ENCODE measurements at places on chromosomes 11 and 22.

- DNase-seq = peak; percentile 42
Observed at GRCh38 chr11:29333993-29334775, 682.6 kb downstream of the KCNA4 start.

- peak; percentile 64 for DNase-seq
Observed at GRCh38 chr11:132114185-132114584, 743.8 kb downstream of the NTM start.

DNA sequence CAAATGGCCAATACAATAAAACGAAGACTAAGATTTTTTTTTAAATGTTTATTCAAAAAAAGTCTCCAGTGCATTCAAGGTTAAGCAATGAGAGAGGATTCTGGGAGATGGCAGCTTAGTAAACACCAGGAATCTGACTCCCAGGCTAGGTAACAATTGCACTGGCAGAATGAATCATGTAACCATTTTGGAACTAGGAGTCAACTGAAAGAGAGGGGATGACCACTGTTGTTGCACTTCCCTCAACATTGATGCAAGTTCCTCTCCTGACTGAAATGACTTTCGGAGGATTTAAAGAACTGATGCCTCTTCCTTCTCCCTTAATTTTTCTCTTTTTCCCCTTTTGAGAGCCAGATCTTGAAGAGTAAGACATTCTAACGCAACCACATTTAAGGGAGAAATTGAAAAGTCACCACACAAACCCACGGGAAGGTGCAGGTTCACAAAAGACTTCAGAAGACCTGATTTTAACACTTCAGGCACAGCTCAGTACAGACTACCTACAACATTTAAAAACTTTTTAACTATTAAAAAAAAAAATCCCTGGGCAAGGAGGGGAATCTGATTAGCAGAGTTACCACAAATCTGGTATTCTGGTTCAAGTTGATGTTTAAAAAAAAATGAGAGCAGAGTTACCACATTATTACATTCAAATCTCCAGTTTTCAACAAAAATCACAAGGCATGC is 56.8 kb downstream of the FCHSD2 start:
- peak; percentile 5 for DNase-seq

DNA sequence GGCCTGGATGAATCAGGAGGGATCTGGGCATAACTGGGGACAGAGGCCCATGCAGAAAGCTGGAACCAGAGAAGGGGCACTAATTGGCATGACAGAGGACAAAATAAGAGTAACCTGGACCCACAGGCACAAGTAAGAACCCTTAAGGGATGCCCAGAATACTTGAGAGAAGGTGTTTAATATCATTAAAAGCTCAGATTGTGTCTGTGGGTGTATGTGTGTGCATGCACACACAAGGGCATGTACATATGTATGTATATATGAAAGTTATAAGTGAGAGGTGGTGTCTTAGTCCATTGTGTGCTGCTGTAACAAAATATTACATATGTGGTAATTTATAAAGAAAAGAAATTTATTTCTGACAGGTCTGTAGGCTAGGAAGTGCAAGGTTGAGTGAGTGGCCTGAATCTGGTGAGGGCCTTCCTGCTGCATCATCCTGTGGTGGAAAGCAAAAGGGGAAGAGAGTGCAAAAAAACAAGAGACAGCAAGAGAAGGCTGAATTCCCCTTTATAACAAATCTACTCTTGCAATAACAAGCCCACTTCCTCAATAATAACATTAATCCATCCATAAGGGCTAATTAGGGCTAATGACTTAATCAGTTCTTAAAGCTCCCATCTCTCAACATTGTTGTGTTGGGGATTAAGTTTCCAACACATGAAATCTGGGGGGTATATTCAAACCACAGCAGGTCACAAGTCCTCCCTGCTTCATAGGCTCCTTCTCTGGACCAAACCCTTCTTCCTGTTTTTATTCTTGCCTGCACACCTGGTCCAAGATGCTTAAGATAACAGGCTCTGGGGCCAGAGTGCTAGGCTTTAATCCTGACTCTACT is 68.3 kb upstream of the POU2AF2 start:
- DNase-seq = no peak

- DNase-seq = no peak
Observed at GRCh38 chr22:42996646-42997365, 18.1 kb downstream of the PACSIN2 start.

GRCh38 chr22:41367039-41367679 is 14.6 kb upstream of the TEF start:
- DNase-seq = peak; percentile 98

GRCh38 chr22:32911503-32911902 is 110.0 kb downstream of the TIMP3 start:
- no peak for DNase-seq

- DNase-seq = no peak
Observed at GRCh38 chr11:71430166-71430565, 18.0 kb downstream of the DHCR7 start.

- DNase-seq = peak; percentile 33
Observed at GRCh38 chr22:36860821-36861659, at the start of gene NCF4. Gene NCF4, plus strand, starts transcription at chr22:36861006. Its CDS starts 166 bp downstream, at chr22:36861172.

DNA sequence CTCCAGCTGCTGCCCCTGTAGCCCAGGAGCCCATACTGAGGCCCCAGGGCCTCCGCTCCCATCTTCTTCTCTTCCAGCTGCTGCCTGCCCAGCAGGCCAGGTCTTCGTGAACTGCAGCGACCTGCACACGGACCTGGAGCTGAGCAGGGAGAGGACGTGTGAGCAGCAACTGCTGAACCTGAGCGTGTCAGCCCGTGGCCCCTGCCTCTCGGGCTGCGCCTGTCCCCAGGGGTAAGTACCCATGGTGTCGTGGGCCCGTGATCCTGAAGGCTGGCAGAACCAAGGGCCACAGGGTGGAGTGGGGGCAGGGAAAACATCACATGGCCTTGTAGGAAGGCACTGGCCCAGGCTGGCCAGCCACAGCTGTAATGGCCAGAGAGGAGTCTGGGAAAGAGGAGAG is 31.2 kb downstream of the OTOG start:
- DNase-seq = no peak

DNA sequence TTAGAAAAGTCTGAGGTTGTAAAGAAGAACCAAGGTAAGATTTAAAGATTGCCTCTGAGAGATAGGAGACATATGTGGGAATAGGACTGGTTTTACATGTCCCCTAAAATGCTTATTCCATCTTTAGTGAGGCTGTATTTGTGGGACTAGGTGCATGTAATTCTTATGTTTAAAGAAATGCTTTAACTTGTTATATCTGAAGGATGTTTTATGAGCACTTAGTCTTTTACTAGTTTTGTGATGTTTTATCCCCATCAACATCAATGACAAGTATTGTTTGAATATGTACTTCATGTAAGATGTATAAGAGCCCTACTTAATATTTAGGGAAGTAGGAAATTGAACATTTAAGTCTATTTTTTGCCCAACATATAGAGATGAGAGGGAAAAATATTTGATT is 24.7 kb downstream of the GRAMD1B start:
- DNase-seq = no peak

- no peak for DNase-seq
Observed at GRCh38 chr22:35437049-35437448, 37.1 kb downstream of the MCM5 start.

DNA sequence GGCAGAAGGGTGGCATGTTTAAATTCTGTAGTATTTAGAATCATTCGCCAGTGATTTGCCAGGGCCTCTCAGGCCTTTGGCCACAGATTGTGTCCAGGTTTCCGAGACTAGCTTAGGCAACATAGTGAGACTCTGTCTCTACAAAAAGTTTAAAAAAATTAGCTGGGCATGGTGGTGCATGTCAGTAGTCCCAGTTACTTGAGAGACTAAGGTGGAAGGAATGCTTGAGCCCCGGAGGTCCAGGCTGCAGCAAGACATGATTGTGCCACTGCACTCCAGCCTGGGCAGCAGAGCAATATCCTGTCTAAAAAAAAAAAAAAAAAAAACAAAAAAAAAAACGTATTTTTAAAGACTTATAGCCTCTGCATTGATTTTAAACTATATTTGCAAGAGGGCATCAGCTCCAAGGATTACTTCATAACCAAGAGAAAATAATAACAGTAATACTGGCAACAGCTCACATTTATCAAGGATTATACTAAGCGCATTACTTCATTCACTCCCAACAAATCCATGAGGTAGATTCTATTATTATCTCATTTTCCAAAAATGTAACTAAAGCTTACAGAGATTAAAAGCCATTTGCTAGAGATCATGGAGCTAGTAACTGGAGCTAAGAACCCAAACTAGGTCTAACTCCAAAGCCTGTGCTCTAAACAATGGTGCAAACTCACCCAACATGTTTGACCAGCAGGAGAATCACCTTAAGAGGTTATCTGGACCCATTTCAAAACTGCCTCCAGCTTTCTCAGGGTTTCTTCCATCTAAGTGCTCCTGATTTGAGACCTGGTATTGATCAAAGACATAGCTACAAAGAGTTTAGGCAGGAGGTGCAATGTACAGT is 32.6 kb upstream of the SLC6A5 start:
- DNase-seq = no peak

- DNase-seq = no peak
Observed at GRCh38 chr11:67416416-67417335, 1.2 kb downstream of the CARNS1 start.

- no peak for DNase-seq
Observed at GRCh38 chr11:91086028-91086427, 863.2 kb upstream of the CHORDC1 start.

DNA sequence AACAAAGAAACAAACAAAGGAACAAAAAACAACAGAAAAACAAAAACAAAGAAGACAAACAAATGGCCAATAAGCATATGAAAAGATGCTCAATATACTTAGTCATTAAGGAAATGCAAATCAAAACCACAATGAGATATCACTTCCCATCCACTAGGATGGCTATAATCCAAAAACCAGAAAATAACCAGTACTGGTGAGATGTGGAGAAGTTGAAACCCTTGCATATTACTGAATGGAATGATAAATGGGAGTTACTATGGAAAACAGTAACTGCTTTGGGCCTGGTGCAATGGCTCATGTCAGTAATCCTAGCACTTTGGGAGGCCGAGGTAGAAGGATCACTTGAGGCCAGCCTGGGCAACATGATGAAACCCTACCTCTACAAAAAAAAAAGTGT is 44.9 kb upstream of the RBFOX2 start:
- no peak for DNase-seq

DNA sequence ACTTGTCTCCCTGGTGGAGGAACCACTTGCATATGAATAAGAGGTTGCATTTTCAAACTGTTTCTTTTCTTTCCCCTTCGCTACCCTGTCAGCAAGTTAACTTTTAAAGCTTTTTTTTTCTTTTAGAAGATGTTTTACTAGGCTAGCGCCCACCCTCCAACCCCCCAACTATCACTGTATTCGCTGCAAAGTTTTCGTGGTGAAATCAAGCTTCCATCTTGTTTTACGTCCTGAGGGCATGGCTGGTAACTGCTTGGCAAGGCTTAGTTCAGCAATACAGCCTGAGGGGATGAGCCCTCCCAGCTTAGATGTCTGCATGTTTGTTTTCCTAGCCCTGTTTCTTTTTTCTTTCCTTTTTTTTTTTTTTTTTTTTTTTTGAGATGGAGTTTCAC is 1359.3 kb downstream of the LRRC4C start:
- DNase-seq = no peak

GRCh38 chr11:64644647-64645275 is 53.7 kb downstream of the SLC22A12 start:
- DNase-seq = no peak

DNA sequence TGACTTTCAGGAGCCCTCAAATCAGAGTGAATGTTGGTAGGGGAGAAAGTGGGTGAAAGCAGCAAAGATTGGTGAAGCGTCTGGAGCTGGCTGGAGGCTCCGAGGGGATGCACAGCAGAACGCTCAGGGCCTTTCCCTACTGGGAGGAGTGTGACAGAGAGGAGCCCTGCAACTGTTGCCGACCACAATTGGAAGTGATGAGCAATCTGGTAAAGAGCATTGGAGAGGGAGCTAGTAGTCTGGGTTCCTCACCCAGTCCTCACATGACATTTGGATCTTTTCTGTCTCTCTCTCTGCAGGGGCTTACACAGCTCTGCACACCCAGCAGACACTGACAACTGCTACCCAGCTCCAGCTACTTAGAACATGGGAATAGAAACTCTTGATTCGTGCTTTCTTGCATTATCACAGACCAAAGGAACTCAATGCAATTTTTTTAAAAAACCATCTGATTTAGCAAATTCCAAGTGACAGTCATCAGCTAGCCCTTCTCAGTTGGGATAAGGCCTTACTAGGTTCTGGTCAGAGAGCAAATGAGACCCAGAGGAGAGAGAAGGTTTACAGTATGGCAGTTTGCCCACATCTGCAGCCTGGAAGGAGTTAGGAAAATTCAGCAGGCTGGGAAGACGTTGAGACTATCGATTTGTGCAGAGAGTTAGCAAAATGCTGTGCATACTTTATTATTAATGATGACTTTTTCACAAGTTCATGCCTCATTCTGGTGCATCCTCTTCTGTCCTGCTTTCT is 278.0 kb upstream of the PLET1 start:
- no peak for DNase-seq

GRCh38 chr11:46469926-46470325 is 78.3 kb upstream of the CHRM4 start:
- no peak for DNase-seq

- no peak for DNase-seq
Observed at GRCh38 chr22:42857845-42858481, 890 bp upstream of the ARFGAP3 start.

DNA sequence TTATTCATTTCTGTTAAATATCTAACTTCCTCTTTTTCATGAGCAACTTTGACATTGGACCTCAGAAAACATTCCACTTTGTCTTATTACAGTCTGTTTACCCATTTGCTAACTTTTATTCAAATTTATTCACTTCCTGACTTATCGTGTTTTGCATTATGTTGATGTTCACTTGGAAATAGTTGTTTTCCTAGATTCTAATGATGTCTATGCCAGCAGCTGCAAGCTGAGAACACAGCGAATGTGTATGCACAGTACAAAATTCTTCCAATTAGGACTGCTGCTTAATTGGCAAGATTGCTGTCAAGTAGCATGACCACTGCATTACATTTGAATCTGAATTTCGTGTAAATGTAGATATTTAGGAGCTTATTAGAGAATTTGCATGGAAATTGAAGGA is 61.5 kb upstream of the GRIA4 start:
- DNase-seq = no peak

DNA sequence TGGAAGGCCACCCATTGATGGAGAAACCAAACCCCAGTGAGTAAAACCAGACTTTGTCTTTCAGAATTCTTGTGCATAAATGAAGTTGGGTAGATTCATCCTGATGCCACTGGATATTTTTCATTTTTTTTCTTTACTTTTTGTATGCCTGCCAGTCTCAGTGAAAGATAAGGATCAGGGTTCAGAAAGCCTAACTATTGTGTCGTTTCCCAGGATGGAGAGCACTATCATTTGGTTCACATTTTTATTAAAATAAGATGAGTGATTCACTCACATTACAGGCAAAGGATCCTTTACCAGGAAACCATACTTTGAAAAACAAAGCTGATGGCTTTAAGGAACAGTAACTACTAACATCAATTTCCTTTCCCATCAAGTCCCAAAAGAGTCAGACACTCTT is 52.0 kb downstream of the ARFGAP2 start:
- DNase-seq = no peak

Measured in midbrain (tissue), 1 donor.